ENCODE measurements at places on chromosomes 7 and 10.

GRCh38 chr7:36795451-36796021 is 71.2 kb upstream of the AOAH start:
- no peak for DNase-seq

DNA sequence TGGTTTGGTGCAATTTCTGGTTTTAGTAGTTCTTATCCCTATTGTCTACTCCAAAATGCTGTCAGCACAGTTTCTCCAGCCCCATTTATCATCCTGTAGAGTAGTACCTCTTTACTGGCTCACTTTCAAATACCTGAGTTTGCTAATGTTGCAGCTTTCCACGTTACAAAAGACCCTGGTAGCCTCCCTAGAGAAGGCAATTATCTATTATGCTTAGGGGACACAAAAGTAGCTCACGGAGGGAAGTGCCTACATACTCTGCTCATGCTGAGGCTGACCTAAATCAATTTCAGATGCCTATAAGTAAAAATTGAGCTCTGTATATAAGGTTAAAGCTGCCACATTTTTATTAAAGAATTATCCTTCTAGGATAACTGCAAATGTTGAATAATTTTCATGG is 603.6 kb downstream of the CNTNAP2 start:
- no peak for DNase-seq

GRCh38 chr10:73920089-73920488 is 9.2 kb downstream of the PLAU start:
- DNase-seq: peak; percentile 71

GRCh38 chr7:1020849-1021251 is 23.5 kb upstream of the GPR146 start:
- no peak for DNase-seq

DNA sequence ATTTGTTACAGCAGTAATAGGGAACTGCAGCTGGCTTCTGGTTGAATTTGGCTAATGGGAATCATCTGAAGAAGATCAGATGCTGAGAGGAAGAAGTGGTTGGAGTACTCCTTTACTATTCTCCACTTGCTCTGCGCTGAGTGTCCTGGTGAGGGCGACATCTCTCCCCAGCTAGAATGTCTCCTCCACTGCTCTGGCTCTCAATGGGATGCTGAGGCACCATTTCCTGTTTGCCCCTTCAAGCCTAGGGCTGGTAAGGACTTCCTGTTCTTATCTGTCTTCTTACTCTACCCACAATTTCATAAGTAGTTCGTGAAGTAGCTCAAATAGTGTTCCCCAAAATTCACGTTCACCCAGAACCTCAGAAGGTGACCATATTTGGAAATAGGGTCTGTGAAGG is 43.2 kb upstream of the TES start:
- DNase-seq: no peak

DNA sequence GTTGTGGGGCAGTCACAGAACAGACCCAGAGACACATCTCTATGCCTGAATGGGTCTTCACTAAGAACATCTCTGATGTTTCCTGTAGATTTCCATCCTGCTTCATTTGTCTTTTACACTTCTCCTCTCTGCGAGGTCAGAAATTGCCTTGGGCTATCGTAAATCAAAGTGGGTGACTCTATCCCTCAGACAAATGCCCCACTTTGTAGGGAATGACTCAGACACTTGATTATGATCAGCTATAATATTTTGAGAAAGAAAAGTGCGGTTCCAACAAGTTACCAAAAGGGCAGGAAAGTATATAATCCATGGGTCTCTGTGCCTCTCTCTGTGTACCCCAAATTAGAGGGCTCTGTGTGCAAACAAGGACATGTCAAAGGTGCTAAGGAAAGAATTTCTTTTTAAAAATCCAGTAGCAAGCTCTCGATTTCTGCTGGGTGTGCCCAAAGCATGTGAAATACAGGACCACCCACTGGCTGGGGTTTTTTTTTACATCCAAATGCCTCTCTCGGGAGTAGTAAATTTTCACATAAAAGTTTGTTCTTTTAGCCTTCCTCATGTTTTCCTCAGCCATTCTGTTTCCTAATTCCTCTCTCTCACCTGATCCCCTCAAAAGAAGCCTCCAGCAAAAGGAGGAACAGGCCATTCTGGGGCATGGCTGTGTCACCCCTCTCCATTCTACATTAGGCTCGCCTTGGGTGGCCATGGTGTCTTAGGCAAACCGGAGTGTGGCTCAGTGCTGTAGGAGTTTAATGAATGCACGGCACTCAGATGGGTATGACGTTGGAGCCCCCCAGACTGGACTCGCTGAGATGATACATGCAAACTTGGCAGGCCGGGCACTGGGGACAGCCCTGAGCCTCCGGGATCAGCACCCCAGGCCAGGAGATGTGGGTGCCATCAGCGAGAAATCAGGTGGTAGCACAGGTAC is 6.3 kb upstream of the OPN4 start:
- DNase-seq: no peak

- DNase-seq: no peak
Measured at GRCh38 chr7:75771224-75771623, 787 bp downstream of the CCL26 start.

DNA sequence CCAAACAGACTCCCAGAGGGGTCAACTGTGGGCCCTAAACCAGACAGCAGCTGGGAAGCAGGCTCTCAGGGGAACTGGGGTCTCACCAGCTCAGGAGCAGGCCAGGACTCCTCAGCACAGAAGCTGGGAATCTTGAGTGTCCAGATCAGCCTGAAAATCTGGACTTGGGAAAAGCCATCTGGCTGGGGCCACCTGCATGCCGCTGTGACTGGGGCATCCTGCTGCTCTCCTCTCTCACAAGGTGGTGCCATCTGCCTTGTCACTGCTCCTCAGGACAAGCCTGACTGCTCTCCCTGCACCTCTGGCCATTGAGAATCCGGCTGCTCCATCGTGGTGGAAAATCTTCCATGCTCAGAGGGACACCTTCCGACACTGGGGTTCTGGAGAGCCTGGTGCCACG is 141.4 kb downstream of the PLPP4 start:
- no peak for DNase-seq

DNA sequence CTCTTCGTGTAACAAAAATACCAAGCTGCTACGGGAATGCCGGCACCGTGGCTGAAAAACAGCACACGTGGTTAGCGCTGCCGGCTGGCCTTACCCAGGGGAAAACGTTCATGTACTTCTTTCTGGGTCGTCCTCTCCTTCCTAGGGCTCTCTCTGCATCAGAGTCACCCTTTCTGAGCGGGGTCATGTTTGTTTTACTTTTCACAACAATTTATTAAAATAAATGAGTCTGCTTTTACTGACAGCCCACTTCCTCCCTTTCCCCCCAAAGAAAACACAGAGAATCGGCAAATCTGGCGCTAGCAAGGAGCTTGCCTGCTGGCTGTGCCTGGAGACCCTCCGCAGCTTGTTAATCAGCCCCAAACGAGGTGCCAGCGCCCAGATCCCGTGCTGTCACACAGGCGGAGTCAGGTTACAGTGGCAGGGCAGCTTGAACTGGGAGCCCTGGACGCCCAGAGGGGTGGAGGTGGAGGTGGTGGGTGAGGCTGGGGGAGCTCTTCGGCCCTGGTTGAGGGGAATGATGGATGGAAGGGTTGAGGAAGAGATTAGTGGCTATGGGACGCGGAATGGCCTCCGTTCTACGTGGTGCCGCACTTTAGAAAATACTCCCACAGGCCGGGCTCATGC is 162.2 kb upstream of the TNS3 start:
- no peak for DNase-seq

DNA sequence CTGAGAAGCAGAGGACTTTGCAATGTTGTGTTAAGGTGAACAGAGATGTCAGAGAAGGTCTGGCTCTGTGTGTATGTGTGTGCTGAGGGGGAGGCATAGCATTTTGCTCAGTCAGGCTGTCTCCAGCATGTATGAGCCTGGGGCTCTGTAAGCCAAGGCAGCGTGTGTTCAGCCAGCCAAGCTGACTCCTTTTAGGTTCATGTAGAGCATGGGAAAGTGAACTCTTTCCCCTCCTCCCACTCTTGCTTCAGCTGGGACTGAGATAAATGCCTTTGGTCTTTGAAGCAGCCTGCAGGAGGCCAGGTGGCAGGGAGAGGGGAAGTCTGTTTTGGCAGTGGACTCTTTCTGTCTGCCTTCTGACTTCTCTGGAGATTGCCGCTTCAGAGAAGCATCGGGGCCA is 3.8 kb downstream of the SFXN2 start:
- no peak for DNase-seq

DNA sequence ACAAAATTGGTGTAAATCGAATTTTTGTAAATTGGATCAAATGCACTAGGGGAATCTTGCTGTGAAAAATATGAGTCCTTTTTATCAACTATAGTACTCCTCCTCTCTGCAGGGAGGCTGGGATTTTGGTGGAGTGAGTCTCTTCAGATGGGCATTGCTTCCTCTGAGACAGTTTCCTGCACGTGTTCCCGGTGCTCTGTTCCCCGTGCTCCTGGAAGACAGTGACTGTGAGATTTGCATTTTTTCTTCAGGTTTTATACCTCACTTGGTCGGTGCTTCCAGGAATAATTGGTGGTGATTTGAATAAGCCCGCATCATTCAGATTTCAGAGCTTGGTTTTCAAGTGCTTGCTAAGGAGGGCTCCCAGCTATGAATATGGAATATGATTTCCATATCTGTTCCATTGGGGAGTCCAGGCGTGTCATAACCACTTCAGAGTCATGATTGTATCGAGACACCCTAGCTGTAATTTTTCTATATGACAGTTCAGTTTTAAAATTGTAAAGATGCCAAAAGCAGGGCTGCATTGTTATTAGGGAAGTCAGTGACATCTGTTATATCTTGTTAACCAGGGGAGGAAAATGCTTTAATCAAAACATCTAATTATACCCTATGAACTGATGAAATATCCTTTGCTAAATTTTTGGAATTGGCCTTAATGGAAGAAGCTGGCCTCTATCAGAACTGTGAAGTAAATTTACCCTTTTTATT is 12.3 kb downstream of the AUTS2 start:
- no peak for DNase-seq

DNA sequence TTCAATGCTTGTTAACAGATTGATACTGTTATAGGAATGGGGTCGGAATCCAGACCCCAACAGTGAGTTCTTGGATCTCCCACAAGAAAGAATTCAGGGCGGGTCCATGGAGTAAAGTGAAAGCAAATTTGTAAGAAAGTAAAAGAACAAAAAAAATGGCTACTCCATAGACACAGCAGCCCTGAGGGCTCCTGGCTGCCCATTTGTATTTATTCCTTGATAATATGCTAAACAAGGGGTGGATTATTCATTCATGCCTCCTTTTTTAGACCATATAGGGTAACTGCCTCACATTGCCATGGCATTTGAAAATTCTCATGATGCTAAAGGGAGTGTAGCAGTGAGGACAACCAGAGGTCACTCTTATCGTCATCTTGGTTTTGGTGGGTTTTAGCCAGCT is 717.2 kb upstream of the KCND2 start:
- DNase-seq: no peak

GRCh38 chr7:113084496-113085172 is 2.0 kb downstream of the GPR85 start:
- DNase-seq: no peak

- DNase-seq: no peak
Measured at GRCh38 chr7:45687185-45687560, 113.0 kb downstream of the ADCY1 start.

GRCh38 chr7:135970682-135971365 is 6.3 kb downstream of the MTPN start:
- peak; percentile 71 for DNase-seq

DNA sequence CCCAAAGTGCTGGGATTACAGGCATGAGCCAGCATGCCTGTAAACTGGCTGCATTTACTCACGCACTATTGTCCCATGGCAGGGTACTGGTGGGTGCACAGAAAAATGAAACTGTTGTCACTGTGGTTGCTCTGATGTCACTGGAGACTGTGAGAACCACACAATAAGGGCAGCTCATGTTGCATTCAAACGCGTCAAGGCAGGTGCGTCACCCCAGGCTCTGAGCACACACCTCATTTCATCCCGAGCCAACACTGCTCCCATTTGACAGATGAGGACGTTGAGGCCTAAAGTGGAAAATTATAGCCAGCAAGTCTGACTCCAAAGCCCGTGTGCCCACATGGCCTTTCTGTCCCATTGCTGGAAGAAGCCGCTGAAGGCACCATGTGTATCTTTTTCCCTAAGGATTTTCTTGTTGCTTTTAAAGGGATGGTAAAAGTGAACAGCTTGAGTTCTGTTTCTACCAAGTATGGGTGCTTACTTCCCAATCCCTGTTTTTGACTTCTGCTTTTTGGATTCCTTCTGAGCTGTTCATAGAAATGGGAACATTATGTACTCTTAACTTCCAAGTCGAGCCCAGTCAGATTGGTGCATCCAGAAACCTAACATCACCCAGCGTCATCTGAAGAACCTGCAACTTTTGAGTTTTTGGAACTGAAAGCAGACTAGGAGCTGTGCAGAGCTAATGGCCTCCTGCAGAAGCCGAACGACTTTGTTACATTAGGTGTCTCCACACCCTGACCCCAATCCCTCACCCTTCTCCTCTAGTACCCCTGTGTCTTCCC is 60.1 kb upstream of the CARD11 start:
- DNase-seq: no peak

- no peak for DNase-seq
Measured at GRCh38 chr7:83921271-83921940, 272.5 kb upstream of the SEMA3E start.

DNA sequence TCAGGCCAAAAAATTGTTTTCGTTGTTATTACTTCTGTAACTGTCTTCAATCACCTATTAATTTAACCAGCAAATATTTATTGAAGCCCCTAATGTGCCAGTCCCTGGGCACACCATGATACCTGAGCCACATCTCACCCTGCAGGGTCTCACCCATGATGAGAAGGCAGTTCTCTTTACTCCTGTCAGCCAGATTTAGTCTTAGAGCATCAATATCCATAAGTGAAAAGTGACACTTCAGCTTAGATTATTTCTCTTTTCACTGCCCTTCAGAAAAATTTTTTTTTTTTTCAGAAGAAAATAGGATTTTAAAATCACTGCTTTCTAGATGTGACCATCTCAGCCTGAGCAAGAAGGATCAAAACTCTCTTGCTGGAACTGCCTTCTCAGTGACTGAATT is 258.6 kb upstream of the NFE2L3 start:
- DNase-seq: no peak

- no peak for DNase-seq
Measured at GRCh38 chr10:56823849-56824248, 462.8 kb upstream of the ZWINT start.

DNA sequence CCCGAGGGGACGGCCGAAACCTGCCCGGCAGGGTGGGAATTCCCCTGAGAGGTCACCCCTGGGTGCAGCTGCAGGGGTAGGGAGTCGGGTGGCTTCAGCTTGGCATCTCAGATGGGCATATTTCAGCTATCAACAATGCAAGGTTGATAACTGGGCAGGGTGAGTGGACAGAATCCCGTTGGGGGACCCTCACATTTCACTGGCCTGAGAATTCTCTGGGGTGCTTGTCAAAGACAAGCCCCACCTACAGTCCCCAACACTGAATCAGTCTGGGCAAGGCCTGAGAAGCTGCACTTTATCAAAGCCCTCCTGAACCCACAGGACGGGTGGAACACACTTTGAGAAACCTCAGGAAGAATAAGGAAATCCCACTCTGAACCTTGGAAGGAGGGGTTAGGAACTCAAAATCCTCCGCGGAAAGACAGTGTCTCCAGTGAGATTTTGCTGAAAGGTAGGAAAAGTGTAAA is 3.1 kb downstream of the RGS10 start:
- DNase-seq: no peak

GRCh38 chr7:18824157-18824556 is 293.3 kb downstream of the TWIST1 start:
- DNase-seq: no peak

Measured in bone marrow (tissue), 2 donors.